ENCODE measurements at places on chromosomes 6 and 20. TPM values are rescaled to one million over a fixed set of nuclear protein-coding genes. Genes with fewer than 3 reads are reported as not detected.

- no peaks in the 10 kb centered on the region for H3K36me3 ChIP-seq
- H3K27ac ChIP-seq: no peak overlapping the region
- H3K27me3 ChIP-seq: no peaks in the 10 kb centered on the region
- no peak overlapping the region for H3K4me3 ChIP-seq
- no peaks in the 10 kb centered on the region for H3K4me1 ChIP-seq
Observed at GRCh38 chr6:143150281-143150680, 89.6 kb downstream of the AIG1 start.

DNA sequence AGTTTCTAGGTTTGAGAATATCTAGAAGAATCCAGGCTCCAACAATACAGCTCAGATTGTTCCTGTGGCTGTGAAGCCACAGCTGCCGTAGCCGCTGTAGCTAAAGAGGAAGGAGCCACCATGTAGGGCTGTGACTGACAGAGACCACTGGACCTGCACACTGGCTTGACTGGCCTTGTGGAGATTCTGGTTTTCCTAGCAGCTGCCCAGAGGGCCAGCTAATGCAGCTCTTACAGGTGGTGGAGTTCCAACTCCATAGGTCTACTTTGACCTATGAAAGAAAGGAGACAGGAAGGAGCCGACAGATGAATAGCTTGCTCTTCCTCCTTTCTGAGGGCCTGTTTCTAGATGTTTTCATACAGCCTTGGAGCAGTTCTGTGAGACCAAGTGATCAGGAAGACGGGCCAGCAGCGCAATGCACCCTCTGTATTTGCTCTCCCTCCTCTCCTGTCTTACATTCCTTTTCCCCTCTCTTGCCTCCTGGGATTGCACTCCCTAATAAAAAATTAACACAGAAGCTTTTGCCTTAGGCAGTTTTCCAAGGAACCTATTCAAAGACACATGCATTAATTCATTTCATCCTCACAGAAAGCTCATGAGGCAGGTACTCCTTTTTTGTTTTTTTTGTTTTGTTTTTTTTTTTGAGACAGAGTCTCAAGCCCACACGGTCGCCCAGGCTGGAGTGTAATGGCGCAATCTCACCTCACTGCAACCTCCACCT lies 51.8 kb upstream of the MYB start:
- H3K27ac ChIP-seq: no peak overlapping the region
- no peaks in the 10 kb centered on the region for H3K27me3 ChIP-seq
- H3K4me1 ChIP-seq: no peaks in the 10 kb centered on the region

- no peak for DNase-seq
- no peaks in the 10 kb centered on the region for H3K36me3 ChIP-seq
- no peak overlapping the region for H3K27ac ChIP-seq
- no peaks in the 10 kb centered on the region for H3K4me1 ChIP-seq
Observed at GRCh38 chr6:40579101-40579500, 8.1 kb downstream of the LRFN2 start.

GRCh38 chr20:3653921-3654320 lies 9.3 kb downstream of the GFRA4 start:
- H3K36me3 ChIP-seq: no peaks in the 10 kb centered on the region
- no peak for DNase-seq
- H3K4me1 ChIP-seq: no peaks in the 10 kb centered on the region

SCRT2 gene
- not detected for total RNA-seq

SNAP91 gene
- 3.2 TPM for total RNA-seq
